Type B pancreatic cell (in vitro differentiated cells): ENCODE measurements at places on chromosomes 16 and 17. TPM values are rescaled to one million over a fixed set of nuclear protein-coding genes. Genes with fewer than 3 reads are reported as not detected.

Gene CRYM
- total RNA-seq: 3.7 and 9.4 TPM in 2 replicates

Gene KRTAP9-4
- total RNA-seq: not detected in 2 replicates

Gene NXPH3
- 0.45 and 0.46 TPM in 2 replicates for total RNA-seq

Gene ITGB4
- 26.4 and 57.8 TPM in 2 replicates for total RNA-seq

Gene IRX3
- 30.0 and 30.7 TPM in 2 replicates for total RNA-seq

Gene STX1B
- 1.0 and 9.9 TPM in 2 replicates for total RNA-seq

Gene CD7
- total RNA-seq: 1.4 and 1.6 TPM in 2 replicates

Gene KCNH6
- total RNA-seq: 4.4 and 9.0 TPM in 2 replicates

Gene TEKT1
- 0.24 and 1.6 TPM in 2 replicates for total RNA-seq

GRCh38 chr16:89586853-89587252 lies 11.3 kb downstream of the CPNE7 start:
- H3K27ac ChIP-seq: no peak overlapping the region
- H3K4me1 ChIP-seq: no peaks in the 10 kb centered on the region
- H3K4me3 ChIP-seq: no peak overlapping the region
- no peak for DNase-seq
- no peaks in the 10 kb centered on the region for H3K27me3 ChIP-seq
- no peaks in the 10 kb centered on the region for H3K36me3 ChIP-seq

GRCh38 chr16:11016524-11016988 lies 72.2 kb downstream of the CLEC16A start:
- peak overlapping the region; percentile 57 for H3K4me3 ChIP-seq
- H3K27me3 ChIP-seq: no peaks in the 10 kb centered on the region
- peaks cover 27% of the 10 kb centered on the region for H3K4me1 ChIP-seq
- no peak for DNase-seq
- H3K36me3 ChIP-seq: peaks cover 27% of the 10 kb centered on the region
- H3K27ac ChIP-seq: peak overlapping the region; percentile 85

- no peaks in the 10 kb centered on the region for H3K36me3 ChIP-seq
- no peak overlapping the region for H3K4me3 ChIP-seq
- H3K27me3 ChIP-seq: no peaks in the 10 kb centered on the region
- peak overlapping the region; percentile 84 for H3K27ac ChIP-seq
- DNase-seq: no peak
Observed at GRCh38 chr17:75428543-75429469, 23.3 kb upstream of the GRB2 start.

DNA sequence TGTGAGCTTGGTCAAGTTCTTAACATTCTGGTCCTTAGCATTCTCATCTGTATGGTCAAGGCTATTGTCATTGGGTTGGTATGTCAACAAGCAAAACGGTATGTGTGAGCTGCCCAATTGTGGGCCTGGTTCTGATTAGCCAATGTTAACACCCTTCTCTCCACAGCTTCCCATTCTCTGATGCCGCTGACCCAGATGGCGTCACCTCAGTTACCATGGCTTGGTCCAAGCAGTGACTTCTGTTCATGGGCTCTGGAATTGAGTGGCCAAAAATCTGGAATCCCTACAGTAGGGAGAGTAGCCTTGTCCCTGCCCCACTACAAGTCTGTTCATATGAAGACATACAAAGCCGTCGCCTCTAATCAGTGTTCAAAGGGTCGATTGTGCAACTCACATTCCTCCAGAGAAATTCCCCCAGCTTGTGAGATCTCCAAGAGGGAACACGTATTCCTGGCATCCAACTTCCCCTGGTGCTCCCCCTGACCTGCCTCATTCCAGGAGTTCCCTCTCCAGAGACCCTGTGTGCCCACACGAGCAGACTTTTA lies 15.8 kb downstream of the TMEM98 start:
- H3K27me3 ChIP-seq: no peaks in the 10 kb centered on the region
- H3K4me1 ChIP-seq: peaks cover 18% of the 10 kb centered on the region
- H3K4me3 ChIP-seq: peak overlapping the region; percentile 8
- H3K27ac ChIP-seq: no peak overlapping the region
- H3K36me3 ChIP-seq: peaks cover 29% of the 10 kb centered on the region

GRCh38 chr16:15749371-15749770 lies 99.3 kb downstream of the NDE1 start:
- no peaks in the 10 kb centered on the region for H3K27me3 ChIP-seq
- H3K4me3 ChIP-seq: no peak overlapping the region
- no peak for DNase-seq
- H3K4me1 ChIP-seq: no peaks in the 10 kb centered on the region

- DNase-seq: no peak
- H3K4me1 ChIP-seq: no peaks in the 10 kb centered on the region
- H3K4me3 ChIP-seq: no peak overlapping the region
- peaks cover 5% of the 10 kb centered on the region for H3K36me3 ChIP-seq
Observed at GRCh38 chr16:66890799-66891198, 10.5 kb downstream of the PDP2 start.

- no peaks in the 10 kb centered on the region for H3K36me3 ChIP-seq
- H3K4me3 ChIP-seq: no peak overlapping the region
- no peak overlapping the region for H3K27ac ChIP-seq
- peaks cover 4% of the 10 kb centered on the region for H3K4me1 ChIP-seq
Observed at GRCh38 chr17:13127921-13128602, 110.2 kb upstream of the ELAC2 start.

- DNase-seq: peak; percentile 90
- peaks cover 39% of the 10 kb centered on the region for H3K27me3 ChIP-seq
Observed at GRCh38 chr17:48026502-48027321, 10.9 kb downstream of the COPZ2 start.

DNA sequence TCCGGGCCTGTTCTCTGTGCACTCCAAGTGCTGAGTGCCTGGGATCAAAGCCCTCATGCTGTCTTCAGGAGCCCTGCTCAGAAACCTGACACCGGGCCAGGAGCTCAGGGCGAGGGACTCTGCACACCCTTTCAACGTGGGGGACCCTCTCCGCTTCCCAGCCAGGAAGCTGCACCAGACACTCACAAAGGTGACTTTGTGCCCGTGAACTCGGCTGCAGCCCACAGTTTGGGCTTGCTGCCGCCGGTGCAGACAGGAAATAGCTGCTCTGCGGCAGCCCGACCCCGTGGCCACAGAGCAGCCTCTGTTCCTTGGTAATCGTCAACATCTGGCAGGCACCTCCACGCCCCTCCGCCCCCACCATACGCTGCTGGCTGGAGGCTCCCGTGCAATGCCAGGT lies 93.4 kb upstream of the METRNL start:
- H3K36me3 ChIP-seq: peaks cover 23% of the 10 kb centered on the region
- peak overlapping the region; percentile 55 for H3K4me3 ChIP-seq
- peak; percentile 78 for DNase-seq
- H3K27me3 ChIP-seq: no peaks in the 10 kb centered on the region
- H3K27ac ChIP-seq: peak overlapping the region; percentile 39

DNA sequence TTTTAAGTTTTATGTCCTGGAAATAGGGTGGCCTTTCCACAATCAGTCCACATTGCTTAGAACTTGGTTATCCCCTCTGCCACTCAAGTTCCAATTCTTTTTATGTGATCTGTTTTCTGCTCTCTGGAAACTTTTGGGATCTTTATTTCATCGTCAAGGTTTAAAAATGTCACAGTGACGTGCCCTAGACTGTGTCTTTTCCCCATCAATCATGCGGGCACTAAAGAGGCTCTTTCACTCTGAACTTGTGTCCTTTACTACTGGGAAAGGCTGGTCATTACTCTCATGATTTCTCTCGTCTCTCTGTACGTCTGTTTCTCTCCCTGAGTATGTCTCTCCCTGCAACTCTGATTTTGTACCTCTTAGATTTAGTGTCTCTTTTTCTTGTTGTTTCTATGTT lies 189.8 kb upstream of the AXIN2 start:
- H3K4me3 ChIP-seq: peak overlapping the region; percentile 18
- no peaks in the 10 kb centered on the region for H3K27me3 ChIP-seq
- no peaks in the 10 kb centered on the region for H3K36me3 ChIP-seq
- no peak for DNase-seq
- H3K27ac ChIP-seq: peak overlapping the region; percentile 46

DNA sequence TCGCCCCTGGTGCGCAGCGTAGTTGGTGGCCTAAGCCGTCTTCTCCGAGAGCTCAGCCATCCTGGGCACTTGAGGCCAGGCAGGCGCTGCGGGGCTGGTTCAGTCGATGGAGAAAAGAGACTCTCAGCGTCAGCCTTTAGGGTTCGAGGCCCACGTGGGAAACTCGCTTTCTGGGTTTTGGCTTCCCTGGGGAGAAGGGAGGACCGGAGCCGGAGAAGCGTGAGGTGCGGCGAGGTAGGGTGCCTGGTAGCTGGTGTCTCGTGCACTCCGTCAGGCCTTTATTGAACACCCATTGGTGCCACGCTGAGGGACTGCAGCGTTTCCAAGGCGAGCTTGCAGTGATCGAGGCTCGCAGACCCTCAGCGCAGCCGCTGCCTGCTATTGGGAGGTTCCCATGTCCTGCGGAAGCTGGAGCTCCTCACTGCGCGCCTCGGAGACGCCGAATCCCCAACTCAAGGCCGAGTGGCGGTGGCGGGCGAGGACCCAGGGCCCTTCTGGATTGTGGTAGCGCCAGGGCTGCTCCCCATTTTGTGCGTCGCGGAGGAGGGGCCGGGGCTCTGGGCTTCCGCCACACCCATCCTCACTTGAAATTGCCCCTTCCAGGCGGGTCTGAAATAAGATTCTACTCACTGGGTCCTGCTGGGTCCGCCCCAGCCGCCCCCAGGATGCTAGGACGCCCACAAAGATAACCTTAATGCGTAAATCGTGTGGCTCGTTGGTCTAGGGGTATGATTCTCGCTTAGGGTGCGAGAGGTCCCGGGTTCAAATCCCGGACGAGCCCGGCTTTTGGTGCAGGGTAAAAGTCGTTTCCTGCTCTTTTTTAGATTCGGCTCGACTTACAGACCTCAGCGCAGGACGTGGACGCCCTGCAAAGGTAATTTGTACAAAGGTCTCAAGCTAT lies 1.2 kb downstream of the OR1F1 start:
- H3K4me1 ChIP-seq: peaks cover 20% of the 10 kb centered on the region
- H3K27me3 ChIP-seq: peaks cover 88% of the 10 kb centered on the region
- peak overlapping the region; percentile 94 for H3K4me3 ChIP-seq
- H3K27ac ChIP-seq: peak overlapping the region; percentile 63
- DNase-seq: no peak

DNA sequence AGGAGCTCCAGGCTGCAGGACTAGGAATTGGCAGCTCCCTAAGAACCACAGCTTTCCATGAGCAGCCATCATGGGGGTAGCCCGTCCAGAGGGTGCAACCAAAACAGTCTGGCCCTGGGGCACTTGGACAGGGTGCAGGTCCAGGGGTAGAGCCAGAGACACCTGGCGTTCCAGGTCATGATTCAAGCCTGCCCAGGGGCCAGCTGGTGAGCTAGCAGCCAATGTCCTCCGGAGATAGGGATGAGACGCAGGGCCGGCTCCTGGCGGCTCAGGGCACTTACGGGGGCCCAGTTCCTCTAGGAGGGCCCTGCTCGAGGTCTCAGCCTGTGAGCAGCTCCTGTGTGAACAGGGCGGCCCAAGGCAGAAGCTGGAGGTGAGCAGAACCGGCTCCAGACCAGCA lies 22.1 kb downstream of the PIEZO1 start:
- peak overlapping the region; percentile 85 for H3K27ac ChIP-seq
- H3K27me3 ChIP-seq: no peaks in the 10 kb centered on the region
- H3K4me3 ChIP-seq: no peak overlapping the region
- no peak for DNase-seq
- no peaks in the 10 kb centered on the region for H3K36me3 ChIP-seq
- H3K4me1 ChIP-seq: peaks cover 26% of the 10 kb centered on the region

GRCh38 chr17:51214920-51215319 lies 44.9 kb downstream of the MBTD1 start:
- no peak overlapping the region for H3K4me3 ChIP-seq
- peaks cover 22% of the 10 kb centered on the region for H3K36me3 ChIP-seq
- H3K27me3 ChIP-seq: no peaks in the 10 kb centered on the region
- H3K4me1 ChIP-seq: no peaks in the 10 kb centered on the region
- no peak for DNase-seq

DNA sequence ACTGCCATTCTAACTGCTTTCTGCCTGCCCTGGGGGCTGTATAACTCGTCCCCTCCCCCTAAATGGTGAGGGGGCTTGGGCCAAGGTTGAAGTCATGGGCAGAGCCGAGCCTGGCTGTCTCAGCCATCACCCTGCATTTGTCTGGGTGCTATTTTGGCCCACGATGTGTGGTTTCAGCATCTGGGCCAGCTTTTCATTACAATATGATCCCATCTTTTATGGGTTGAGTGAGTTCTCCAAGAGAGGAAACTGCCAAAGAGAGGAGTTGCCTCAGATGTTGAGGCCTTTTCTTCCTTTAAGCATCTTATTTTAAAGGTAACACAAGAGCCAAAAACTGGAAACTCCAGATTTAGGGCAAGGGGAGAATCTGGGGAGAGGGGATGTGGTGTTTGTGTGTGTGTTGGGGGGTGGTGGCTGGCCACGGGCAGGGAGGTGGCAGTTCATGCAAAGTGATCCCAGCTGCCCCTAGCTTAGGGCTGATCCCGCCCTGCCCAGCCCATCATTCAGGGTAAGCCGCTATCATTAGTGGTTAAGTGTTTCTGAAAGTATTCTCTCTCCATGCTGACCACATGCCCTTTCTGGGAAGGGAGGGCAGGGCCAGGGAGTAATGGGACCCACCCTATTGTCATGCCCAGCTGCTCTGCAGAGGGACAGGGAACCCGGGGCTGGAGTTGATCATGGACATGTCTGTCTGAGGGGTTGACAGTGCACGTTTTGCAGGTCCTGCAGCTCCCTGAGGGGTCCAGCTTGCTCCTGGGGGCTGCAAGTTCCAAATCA lies 83.2 kb upstream of the CLEC18A start:
- H3K36me3 ChIP-seq: peaks cover 17% of the 10 kb centered on the region
- H3K27ac ChIP-seq: no peak overlapping the region
- no peaks in the 10 kb centered on the region for H3K27me3 ChIP-seq
- no peak for DNase-seq

DNA sequence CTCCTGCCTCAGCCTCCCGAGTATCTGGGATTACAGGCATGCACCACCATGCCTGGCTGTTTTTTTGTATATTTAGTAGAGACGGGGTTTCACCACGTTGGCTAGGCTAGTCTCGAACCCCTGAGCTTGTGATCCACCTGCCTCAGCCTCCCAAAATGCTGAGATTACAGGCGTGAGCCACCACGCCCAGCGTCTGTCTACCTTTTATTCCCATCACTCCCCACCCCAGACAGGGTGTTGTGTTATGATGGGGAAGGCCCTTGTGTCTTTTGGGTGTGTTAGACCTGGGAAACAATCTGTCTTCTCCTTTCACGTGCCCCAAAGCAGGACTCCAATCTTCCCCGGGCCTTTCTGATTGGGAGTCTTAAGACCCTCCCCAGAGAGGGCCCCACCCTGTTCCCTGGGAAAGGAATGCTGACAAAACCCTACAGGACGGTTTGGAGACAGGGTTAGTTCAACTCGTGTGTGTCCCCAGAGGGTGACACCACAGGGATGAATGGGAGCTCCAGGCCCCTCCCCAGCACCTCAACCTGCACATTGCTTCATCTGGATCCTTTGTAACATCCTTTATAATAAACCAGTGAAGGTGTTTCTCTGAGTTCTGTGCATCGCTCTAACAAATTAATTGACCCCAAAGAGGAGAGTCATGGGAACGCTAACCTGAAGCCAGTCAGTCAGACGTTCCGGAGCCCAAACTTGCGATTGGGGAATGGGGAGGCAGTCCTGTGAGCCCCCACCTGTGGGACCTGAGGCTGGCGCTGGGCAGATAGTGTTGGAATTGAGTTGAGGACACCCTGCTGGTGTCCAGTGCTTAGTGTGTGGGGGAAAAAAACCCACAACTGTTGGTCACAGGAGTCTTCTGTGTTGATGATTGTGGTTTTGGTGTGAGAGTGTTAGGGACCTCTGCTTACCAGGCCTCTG lies 3.2 kb upstream of the ELOB start:
- peak overlapping the region; percentile 71 for H3K4me3 ChIP-seq
- no peak for DNase-seq
- peaks cover 4% of the 10 kb centered on the region for H3K36me3 ChIP-seq
- peaks cover 3% of the 10 kb centered on the region for H3K27me3 ChIP-seq
- peaks cover 19% of the 10 kb centered on the region for H3K4me1 ChIP-seq
